ENCODE measurements at places on chromosomes 3 and 15. TPM values are rescaled to one million over a fixed set of nuclear protein-coding genes. Genes with fewer than 3 reads are reported as not detected.

Gene GP5
- total RNA-seq = under 0.01 TPM

Gene CD276
- 164 TPM for total RNA-seq

Gene ZBTB38
- 188 TPM for total RNA-seq

Gene UBAP1L
- total RNA-seq = 1.3 TPM

Gene SH2D7
- total RNA-seq = not detected

Gene VILL
- total RNA-seq = 5.3 TPM

Gene FSIP1
- total RNA-seq = 1.3 TPM

Gene SUCNR1
- total RNA-seq = not detected

Gene LAMB2
- total RNA-seq = 640 TPM

Gene MEGF11
- not detected for total RNA-seq

Gene SNTN
- not detected for total RNA-seq

Gene PLA2G4D
- total RNA-seq = not detected

Gene SLC28A1
- 0.12 TPM for total RNA-seq

Gene GOLGA8A
- total RNA-seq = 29.4 TPM

Gene FEM1B
- 77.5 TPM for total RNA-seq

Gene CILP
- total RNA-seq = under 0.01 TPM

Gene TNFAIP8L3
- 13.0 TPM for total RNA-seq

Gene CEMIP
- total RNA-seq = 14.6 TPM

Gene CYP8B1
- not detected for total RNA-seq

Gene OR5K2
- total RNA-seq = not detected

Gene CX3CR1
- total RNA-seq = not detected

Gene TMEM207
- total RNA-seq = not detected

Gene TIGIT
- not detected for total RNA-seq

All from uterine smooth muscle cell (primary cell).